ENCODE measurements at places on chromosomes 5 and 9.

- DNase-seq = no peak
These were observed 151.5 kb downstream of the RGS3 start for GRCh38 chr9:113614843-113615648.

DNA sequence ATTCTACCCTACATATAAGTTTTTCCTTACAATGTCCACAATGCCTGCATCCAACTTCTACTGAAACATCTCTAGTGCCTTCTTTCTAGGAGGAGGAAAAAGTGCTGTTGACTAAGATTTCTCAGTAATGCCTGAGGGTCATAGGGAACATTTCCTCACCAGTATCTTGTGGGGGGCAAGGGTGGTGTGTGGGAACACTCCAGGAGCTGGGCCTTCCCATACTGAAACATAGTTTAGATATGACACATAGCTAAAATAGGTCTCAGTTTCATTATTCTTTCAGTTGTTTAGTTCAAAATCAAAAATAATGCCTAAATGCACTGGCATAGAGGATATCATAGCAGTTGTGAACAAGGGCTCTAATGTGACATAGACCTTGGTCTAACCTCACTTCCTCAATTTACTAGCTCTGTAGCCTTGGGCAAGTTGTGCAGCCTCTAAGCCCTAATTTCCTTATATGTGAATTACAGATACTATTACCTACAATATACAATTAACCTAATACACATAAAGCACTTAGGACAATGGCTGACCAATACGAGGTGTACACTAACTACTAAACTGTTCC lies 66.1 kb downstream of the HAPLN1 start:
- DNase-seq = no peak

- no peak for DNase-seq
These were observed 29.3 kb upstream of the COL5A1 start for GRCh38 chr9:134612309-134612708.

GRCh38 chr5:57338068-57338867 lies 144.3 kb downstream of the ACTBL2 start:
- peak; percentile 58 for DNase-seq
